ENCODE measurements at places on chromosomes 2 and 18.

DNA sequence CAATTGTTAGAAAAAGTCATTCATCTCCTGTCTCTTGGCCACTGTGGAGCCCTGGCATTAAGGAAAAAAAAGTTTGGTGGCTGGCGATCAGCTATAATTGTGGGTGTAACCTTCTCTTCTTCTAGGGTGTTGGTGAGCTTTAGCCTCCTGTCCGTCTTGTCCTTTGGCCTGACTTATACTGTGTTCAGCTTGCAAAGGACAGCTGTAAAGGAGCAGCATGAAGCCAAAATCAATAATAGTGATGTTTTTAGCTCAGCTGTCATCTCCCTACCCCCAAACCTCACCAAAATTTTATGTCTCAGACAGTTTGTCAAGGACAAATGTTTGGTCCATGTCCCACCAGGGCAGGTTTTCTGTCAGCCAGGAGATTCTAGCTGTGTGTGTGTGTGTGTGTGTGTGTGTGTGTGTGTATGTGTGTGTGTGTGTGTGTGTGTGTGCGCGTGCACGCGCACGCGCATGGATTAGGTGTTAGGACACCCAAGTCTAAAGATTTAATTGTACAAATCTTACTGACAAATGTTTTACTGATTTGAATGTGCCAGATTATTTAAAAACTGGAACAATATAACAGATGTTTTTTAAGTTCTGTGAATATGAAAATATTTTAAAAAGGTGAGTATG, 109.2 kb downstream of the PTPRM start:
- DNase-seq = no peak

DNA sequence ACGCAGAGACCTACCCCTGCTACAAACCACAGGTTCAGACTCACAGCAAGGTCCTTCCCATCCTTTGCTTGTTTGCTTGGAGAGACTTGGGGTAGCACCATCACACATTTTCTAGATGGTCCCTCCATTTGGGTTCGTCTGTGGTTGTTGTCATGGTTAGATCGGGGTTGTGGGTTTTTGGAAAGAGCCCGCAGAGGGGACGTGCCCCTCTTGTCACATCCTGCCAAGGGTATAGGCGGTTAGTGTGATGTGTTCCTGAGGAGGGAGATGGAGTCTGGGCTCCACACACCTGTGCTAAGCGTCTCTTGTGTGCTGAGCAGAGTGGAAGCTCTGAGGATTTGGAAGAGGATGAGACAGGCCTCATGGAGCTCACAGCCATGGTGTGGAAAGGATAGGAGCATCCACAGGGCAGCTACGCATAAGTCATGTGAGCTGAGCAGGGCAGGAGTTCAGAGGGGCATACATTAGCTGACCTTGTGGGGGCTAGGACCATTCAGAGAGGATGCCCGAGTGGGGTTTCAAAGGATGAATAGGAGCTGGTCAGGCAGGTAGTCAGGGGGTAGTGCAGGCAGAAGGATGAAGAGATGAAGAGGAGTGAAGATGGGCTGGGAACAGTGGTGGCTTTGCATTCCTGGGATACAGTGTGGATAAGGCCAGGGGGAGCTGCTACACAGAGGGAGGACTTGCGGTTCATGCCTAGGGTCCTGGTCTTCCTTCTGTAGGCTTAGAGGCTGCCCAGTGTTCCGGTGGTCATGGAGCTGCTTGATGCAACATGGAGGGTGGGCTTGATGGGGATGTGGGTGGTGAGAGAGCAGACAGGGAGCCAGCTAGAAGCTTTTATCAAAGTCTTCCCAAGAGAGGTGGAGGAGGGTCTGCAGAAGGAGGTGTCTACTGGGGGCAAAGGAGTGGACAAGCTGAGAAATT, 62.9 kb downstream of the ACKR3 start:
- no peak for DNase-seq

DNA sequence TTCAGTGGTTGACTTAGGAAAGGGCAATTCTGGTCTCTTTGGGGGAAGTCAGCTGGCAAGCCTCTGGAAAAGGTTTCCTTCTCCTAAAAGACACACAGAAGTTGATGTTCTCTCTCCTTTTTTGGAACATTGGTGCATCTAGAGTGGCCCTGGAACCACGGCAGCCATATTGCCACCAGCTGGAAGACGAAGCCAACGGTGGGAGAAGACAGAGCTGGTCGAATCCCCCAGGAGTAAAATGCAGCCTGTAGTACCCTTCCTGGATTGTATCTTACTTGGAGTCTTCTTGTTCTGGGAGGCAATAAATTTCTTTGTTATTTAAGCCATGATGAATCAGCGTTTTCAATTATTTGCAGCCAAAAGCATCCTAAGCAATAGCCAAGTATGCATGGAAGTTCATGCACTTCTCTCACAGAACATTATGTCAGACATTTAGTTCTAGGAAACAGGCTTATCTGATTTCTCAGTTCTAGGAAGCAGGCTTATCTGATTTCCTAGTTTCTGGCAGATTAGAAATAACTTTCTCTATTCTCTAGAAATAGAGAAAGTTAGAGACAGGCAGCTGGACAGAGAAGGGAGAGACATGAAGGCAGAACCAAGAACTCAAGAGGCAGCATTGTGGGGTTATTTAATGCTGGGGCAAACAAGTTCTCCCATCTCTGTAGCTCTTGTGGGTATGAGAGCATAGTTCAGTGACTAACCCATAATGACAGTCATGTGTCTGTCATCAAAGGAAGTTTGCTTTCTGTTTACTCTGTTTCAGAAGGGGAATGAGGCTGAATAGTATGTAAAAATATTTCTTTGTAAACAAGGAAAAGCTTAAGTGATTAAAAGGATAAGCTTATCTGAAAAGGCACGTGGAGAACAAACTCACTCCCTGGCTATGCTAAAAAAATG, 40.5 kb upstream of the NABP1 start:
- DNase-seq = no peak

DNA sequence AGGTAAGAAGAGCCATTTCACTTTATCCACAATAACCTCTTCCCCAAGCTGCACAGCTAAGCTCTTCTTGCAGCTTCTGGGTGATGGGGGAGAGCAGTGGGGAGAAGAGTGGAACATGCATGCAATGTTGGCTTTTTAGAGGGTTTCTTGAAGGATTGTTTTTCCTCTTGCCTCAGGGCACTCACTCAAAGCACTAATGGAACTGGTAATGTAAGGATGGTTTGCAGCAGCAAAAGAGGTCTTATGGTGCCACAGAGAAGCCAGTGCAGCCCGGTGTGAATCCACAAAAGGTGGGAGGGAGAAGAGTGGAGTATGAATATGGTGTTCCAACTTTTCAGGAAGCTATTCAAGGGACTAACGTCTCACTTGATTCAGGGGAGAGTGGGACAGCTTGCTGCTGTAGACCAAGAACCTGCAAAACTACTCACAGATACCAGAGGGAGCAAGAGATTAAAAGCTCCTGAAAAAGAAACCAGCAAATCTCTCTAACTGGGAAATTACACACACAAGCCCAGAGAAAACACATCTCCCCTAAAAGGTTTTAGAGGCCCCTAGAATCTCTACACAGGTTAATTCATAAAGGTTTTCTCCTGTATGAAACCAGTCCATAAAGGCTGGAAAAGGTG, 116.4 kb downstream of the CHN1 start:
- no peak for DNase-seq

DNA sequence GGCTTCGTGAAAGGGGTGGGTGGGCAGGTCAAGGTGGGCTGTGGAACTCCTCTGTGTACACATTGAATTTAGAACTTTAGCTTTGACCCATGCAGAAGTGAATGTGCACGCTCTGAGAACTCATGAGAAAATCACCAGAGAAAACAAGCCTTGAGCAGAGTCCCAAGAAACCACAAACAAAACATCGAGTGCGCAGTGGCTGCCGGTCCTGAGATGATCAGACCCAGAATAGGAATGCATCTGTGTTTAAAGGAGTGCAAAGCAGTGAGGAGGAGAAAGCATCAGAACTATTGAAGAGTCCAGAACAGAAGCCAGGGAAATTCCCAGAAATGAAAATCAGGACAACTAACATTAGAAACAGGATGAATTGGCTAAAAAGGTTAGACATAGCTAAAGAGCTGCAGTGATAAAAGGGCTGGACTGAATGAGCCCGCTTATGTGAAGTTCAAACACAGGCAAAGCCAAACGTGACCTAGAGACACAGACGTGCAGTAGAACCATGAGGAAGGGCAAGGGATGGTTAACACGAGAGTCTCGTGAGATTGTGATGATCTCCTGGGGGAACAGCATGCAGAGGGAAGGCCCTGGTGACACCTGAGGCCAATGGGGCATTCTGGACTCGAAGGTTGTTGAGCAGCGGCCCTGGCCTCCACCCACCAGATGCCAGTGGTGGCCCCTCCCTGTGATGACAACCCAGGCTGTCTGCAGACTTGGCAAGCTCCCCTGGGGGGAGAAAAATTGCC, 16.4 kb upstream of the TXNL4A start:
- no peak for DNase-seq

GRCh38 chr2:236536727-236537398, 32.8 kb upstream of the ACKR3 start:
- DNase-seq = no peak
